NCI-H1105 (cell line): ENCODE measurements at places on chromosomes 5 and 9.

DNA sequence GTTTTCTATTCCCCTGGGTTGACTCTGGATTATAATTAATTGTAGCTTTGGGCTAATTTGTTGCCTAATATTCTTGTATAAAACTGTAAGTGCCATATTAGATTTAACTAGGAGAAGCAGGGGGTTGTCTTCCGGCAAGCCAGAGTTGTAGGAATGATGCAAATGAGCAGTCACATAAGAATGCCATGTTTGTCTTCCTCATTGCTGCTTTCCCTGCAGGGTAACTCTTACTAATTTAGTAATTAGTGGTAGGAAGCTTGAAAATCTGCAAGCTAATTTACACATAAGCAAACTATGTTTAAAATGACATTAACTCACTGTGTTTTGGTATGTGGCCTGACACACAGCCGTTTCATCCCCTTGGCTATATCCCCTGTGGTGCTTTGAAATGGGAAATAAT lies 527.8 kb downstream of the KCTD16 start:
- no peak for DNase-seq

DNA sequence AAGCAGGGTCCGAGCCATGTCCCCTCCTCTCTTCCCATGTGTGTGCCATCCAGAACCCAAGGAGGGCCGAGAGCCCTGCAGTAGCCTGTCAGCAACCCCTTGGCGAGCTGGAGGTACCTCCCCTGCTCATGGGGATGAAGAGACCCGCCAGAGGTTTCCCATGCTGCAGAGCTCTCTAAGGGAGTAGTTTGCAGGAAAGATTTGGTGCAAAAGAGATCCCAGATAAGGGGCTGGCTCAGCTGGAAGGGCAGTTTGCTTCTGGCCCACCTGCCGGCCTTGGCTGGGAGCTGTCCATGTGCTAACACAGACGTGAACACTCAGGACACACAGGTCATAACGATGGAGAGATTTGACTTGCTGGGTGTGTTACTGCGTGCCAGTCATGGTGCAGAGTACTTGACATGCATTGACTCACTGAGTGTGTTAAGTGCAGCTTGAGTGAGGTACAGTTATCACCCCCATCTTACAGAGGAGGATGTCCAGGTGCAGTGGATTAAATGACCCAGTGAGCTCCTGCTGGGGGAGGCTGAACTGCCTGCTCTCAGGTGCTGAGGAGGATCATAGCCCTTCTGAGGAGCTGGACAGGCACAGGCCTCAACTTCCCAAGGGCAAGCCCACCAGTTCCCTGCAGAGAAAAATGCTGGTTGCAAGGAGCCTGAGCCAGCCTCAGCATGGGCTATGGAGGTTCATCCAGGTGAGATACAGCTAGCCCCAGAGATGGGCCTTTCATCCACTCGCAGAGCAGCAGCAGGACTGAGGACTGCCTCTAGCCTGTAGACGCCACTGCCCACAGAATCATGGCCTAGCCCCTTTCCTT lies 6.3 kb upstream of the SLC25A48 start:
- no peak for DNase-seq

DNA sequence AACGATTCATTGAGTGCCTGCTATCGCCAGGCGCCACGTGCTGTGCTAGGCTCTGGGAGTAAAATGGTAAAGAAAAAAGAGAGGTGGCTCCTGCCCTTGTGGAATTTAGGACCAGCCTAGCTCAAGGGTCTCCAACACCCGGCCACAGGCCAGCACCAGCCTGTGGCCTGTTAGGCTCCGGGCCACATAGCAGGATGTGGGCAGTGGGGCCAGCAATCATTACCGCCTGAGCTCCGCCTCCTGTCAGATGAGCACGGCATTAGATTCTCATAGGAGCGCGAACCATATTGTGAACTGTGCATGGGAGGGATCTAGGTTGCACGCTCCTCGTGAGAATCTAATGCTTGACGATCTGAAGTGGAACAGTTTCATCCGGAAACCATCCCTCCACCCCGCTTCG lies 1.5 kb downstream of the RMRP start:
- no peak for DNase-seq

DNA sequence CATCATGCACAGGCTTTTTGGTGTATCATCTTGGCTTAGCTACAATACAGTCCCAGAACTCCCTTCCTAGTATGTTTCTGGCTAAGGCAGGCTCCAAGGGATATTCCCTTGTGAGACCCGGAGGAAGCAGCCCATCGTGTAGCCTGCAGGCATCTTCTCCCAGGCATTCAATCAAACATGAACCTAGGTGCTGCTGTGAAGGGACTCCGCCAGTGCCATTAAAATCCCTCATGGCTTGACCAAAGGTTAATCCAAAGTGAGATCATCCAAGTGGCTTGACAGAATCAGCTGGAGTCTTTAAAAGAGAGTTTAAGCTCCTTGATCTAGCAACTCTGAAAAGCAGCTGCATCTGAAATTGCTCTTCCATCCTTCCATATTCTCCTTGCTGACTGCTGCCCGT lies 333.9 kb downstream of the DIRAS2 start:
- DNase-seq = no peak

DNA sequence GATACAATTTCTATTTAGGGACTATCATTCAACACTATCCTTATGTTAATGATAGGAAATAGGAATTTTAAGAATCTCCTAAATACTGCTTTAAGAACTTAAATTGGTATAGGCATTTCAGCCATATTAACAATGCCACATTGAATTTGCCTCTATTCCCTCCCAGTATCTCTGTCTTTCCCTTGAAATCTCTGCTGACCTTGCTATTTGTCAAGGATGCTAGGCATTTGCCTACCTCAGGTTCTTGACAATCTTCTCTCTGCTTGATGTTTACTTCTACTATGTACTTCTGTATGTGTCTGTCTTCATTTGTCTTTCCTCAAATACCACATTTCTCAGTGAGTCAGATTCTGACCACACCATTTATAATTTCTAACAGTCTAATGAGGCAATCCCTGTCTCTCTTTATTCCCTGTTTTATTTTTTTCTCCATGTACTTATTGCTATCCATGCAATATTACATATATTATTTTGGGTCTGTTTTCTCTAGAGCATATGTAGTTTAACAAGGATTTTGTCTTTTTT lies 1461.4 kb upstream of the CDH9 start:
- DNase-seq = no peak

- DNase-seq = no peak
Observed at GRCh38 chr5:143653256-143653655, 158.7 kb upstream of the HMHB1 start.

DNA sequence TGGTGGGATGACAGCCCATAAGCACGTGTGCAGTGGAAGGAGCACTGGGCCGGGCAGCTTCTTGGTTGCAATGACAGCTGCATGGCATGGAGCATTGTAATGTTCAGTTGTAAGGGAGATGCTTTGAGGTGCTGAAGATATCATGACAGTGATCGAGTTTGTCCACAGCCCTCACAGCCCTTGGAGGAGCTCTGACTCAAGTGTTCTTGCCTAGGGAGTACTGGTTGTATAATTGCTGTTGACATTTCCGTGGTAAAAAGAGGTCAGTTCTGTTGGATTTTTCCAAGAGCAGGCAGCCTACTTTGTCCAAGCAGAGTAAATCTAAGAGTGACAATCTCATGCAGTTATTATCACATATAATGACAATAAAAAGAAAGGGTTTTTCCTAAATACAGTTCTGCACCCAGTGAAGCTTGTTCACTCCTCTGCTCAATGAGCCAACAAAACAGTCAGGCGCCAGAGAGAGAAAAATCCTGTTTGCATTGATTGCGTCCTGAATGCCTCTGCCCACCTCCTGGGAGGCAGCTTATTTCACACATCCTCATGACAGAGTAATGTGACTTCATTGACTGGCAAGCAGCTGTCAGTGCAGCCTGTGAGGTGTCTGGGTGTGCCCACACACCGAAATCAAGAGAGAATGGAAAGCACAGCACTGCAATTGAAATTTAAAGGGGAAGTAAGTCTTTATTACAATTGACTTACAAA lies 248.0 kb downstream of the NTRK2 start:
- DNase-seq = no peak

- DNase-seq = no peak
Observed at GRCh38 chr9:69297300-69297980, 27.6 kb upstream of the ENTREP1 start.

DNA sequence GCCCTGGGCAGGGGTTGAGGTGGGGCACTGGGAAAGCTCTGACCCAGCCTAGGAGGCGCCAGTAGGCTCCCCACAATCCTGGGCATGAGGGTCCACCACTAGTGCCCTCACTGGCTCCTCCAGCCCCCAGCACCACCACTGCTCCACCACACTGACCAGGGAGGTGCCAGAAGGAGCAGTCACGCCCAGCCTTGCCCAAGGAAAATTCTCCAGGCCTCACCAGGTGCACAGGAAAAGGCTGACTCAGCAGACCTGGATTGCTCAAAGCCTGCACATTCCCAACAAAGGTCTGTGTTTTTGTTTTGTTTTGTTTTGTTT lies 62.9 kb downstream of the ZNF354C start:
- no peak for DNase-seq

GRCh38 chr5:145484158-145484557 lies 351.0 kb downstream of the PRELID2 start:
- no peak for DNase-seq

- DNase-seq = no peak
Observed at GRCh38 chr5:53001541-53001940, 12.4 kb downstream of the ITGA2 start.

- DNase-seq = no peak
Observed at GRCh38 chr9:128702949-128703615, 779 bp downstream of the PKN3 start.

- no peak for DNase-seq
Observed at GRCh38 chr5:140443-140829, 48.5 kb downstream of the PLEKHG4B start.

DNA sequence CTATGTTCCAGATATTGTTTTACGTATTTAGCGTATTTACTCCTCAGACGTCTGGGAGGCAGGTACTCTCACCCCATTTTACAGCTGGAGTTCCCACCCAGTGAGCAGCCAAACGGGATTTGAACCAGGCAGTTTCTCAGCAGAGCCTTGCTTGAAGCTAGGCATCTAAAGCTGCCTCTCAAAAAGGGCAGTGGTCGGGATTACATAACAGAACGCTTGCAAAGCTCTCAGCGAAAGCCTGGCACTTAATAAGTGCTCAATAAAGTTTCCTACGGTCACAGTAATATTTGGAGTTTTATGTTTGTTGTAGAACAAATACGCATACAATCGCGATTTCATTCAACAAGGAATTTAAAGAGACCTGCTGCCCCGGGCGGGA lies 286 bp upstream of the BSPRY start:
- DNase-seq = no peak

DNA sequence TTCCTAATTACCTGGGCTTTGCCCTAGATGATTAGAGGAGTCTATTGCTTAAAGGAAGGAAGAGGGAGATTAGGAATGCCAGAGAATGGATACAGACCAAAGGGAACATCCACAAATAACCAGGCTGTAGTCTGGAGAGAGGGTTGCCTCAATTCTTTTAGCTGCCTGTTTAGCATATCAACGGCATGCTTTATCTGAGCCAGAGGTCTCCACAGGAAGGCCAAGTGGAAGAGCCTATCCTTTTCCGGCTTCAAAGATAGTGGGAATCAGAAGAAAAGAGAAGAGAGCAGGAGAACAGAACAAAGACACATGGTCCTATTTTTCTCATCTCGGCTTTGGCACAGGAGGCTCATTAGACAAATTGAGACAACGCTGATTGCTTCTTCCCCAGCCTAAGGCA lies 142.4 kb downstream of the NMUR2 start:
- no peak for DNase-seq

DNA sequence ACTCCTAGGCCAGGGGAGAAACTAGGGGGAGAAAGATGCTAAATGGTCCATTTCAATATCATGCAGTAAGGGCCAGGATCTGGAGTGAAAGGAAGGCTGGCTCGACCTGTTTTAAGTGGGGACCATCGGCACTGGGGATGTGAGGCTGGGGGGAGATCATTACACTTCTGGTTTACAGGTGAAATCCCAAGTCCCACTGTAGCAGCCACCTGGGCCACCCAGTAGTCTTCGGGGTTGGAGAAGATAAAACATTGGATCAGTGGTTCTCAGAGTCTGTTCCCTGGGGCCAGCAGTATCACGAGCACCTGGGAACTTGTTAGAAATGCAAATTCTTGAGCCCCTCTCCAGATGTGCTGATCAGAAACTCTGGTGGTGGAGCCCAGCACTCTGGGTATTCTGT lies 111.3 kb upstream of the ALDH1B1 start:
- no peak for DNase-seq

DNA sequence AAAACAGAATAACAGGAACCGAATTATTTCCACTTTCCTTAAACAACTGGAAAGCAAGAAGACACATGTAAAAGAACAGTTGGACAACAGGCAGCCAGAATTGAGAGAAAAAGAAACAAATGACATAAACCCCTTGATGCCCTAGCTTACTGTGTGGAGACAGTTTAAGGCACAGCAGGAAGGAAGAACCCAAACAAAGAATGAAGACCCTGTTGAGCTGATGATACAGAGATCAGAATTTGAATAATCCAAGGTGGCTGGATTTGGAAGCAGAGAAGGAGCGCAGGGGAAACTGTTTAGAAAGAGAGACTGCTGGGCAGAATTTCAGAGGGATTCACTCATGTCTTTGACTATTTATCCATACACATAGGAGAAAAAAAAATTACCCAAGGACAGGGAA lies 316.3 kb upstream of the POU5F2 start:
- DNase-seq = no peak

- DNase-seq = no peak
Observed at GRCh38 chr9:35355939-35356338, 134.0 kb upstream of the RUSC2 start.

- no peak for DNase-seq
Observed at GRCh38 chr9:102482776-102483175, 512.4 kb upstream of the CYLC2 start.

GRCh38 chr5:14208071-14209021 lies 65.2 kb downstream of the TRIO start:
- no peak for DNase-seq

- no peak for DNase-seq
Observed at GRCh38 chr9:71665247-71665646, 103.1 kb downstream of the CEMIP2 start.

GRCh38 chr9:6216951-6217350 lies 1.3 kb downstream of the IL33 start:
- DNase-seq = no peak

- peak; percentile 39 for DNase-seq
Observed at GRCh38 chr9:22307013-22307711, 139.5 kb upstream of the DMRTA1 start.

DNA sequence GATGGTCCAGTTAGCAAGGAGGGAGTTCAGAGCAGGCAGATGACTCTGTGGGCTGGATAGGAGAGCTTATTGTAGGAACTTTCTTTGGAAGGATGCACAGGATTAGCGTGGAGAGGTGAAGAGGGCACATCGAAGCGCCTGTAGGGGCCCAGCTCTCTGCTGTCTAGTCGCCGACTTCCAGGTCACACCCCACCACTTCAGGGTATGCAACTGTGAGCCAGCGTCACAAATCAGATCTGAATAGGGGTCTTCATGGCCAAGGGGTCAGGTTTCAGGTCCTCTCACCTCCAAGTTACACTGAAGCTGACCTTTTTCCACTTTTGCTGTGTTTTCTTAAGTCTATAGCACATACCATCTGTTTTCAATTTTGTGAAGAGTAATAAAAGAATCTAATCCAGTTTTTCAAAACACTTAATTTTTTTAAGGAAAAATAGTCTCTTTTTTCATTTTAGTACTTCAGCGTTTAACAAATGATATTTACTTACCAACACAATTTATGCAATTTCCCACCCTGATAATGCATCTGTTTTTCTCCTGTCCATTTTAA lies 364.2 kb upstream of the CLINT1 start:
- DNase-seq = no peak

- DNase-seq = peak; percentile 57
Observed at GRCh38 chr5:144369006-144369405, 198.3 kb downstream of the KCTD16 start.
